ENCODE measurements at places on chromosomes 12 and 14.

DNA sequence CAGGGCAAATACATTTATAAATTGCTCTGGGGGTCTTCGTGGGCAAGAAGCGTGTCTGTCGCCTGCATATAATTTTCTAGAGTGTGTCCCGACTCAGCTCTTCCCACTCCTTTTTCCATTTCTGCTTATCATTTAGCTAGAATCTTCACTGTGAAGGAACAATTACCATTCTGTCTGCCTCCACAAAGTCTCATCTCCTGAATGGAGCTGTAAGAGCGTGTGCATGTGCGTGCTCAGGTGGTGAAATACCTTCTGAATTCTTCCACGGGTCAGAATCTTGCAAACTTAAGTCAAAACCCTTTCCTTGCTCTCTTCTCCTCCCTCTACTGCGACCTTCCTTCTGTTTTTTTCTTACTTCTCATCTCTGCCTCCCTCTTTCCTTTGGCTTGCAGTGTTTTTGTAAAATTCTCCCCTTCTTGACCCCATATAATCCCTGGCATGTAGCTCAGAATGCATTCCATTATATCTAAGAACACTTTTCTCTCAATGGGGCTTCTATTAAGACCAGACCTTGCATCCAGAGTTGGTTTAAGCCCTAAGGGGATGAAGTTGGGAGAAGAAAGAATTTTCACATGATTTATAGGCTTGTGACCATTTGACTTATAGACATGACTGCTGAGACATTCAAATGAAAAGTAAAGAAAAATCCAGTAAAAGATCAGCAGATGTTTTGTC lies 25.0 kb upstream of the GSG1 start:
- no peak for DNase-seq

DNA sequence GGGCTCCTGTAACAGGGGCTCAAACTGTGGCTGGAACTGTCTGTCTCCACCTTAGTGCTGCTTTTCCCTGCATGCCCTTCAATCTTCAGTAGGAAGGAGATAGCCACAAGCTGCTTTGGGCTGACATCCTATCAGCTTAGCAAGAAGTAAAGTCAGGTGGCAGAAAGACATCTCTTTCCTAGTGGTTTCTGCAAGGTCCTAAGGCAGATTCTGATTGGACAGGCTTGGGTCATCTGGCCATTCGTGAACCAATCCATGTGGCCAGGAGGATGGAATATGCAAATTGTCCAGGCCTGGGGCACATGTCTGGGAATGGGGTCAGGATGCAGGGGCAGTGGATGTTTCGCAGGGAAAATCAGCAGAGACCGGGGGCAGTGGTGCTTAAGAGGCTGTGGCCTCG lies 5.2 kb downstream of the RITA1 start:
- DNase-seq, result peak; percentile 40

DNA sequence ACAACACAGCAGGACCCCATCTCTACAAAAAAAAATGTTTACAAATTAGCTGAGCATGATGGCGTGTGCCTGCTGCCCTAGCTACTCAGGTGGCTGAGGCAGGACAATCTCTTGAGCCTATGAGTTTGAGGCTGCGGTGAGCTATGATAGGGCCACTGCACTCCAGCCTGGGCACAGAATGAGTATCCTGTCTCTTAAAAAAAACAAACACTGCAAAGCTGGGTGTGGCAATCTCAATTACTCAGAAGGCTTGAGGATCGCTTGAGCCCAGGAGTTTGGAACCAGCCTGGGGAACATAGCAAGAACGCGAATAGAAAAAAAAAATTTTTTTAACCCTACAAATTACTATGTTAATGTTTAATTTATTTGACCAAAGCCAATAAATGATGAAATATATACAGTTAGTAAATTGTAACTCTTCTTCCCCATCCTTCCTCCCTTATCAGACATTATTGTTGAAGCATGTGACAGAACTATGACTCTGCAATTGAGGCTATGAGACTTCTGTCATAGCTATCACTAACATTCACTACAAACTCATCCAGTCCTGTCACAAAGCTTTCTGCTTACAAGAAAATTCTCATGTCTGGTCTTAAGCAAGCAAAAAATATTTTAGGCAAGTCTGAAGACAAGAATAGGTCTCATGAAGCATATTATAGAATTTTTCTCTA lies 9.8 kb downstream of the BTBD7 start:
- no peak for DNase-seq

GRCh38 chr14:37150414-37150813 lies 22.0 kb downstream of the SLC25A21 start:
- DNase-seq, result peak; percentile 71

DNA sequence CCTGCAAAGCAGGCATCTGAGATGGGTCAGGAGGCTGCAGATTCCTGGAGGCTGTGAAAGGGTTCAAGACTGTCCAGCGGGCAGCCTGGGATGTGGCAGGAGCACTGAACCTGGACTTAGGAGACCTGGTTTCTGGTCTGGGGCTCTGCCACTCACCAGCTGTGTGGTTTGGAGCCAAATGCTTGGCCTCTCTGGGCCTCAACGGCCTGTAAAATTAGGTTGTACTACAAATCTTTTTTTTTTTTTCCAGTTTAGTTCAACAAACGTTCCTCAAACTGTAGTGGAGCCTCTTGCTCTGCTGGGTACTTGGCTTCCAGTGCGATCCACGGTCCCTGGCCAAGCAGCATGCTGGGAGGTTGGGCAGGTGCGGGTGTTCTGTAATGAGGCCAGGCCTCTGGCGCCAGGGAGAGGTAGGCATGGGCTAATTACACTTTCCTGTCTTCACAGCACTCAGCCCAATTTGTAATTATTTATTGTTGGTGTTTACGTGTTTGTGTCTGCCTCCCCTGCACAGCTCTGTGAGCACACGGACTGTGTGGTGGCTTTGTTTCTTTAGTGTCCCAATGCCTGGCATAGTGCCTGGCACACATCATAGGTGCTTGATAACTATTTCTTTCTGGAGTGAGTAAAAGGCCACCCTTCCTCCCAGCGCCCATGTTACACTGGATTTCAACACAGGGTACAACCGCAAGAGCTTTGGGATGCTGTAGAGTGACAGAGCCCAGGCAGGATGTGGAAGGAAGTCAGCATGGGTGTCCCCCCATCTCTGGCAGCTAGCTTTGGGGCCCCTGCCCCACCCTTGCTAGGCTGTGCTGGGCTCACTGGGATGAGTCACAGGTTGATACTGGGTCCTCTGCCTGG lies 5.8 kb upstream of the KRT80 start:
- DNase-seq, result no peak
